ENCODE measurements at places on chromosomes 6 and 20. TPM values are rescaled to one million over a fixed set of nuclear protein-coding genes. Genes with fewer than 3 reads are reported as not detected.

- H3K27ac ChIP-seq: no peak within 1 kb of the TSS
- no peak within 1 kb of the TSS for H3K4me3 ChIP-seq
- no peak for DNase-seq
- peaks cover 5% of the 10 kb centered on the region for H3K27me3 ChIP-seq
These were observed at the start of gene GPR6 for GRCh38 chr6:109978174-109979032. Gene GPR6 (plus strand): TSS chr6:109978311. CDS start chr6:109979113, 802 bp downstream.

DNA sequence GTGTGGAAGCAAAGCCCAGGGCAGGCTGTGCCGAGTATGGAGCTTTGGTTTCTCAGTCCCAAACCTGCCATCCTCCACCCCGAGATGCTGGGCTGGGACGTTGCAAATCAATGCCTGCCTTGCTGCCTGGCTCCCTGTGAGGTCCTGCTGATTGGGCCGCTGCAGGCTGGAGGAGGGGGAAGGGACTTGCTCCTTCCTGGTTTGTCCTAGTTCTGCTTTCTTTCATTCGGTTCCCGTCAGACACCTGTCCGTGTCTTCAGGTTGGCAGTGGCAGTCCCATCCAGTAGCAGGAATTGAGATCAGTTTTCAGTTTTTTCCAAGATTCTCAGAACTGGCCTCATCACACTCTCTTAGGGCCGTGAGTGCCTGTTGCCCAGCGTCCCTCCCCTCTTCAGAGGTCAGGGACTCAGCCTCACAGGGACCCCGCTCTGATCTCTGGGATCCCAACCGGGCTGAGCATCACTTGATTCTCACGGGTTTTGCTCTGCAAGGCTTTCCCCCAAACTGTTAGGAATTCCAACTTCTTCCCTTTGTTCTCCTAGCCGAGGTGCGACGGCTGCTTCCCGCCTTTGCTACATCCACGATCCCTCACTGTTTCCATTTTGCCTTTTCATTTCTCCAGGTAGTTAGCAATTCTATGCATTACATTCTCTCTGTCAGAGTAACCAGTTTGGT, 24.2 kb upstream of the TAGAP start:
- H3K27ac ChIP-seq: no peak overlapping the region
- H3K36me3 ChIP-seq: no peaks in the 10 kb centered on the region
- DNase-seq: no peak
- H3K4me3 ChIP-seq: no peak overlapping the region
- no peaks in the 10 kb centered on the region for H3K4me1 ChIP-seq

DNA sequence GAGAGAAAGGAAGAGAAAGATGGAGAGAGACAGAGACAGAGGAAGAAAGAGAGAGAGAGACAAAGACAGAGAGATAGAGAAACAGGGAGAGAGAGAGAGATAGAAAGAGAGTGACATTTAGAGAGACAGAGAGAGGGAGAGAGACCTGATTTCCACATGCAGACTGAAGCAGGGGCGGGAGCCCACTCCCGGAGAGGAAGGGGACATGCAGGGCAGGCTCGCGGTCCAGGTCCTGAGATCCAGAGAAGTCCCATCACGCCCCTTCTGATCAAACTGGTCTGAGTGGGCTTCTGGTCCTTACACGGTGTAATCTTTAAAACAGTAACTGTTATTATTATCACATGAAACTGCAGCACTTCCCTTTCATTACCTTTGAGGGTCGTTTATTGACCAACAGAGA, 62.2 kb downstream of the PHACTR3 start:
- H3K4me1 ChIP-seq: no peaks in the 10 kb centered on the region
- no peak overlapping the region for H3K4me3 ChIP-seq
- no peak overlapping the region for H3K27ac ChIP-seq

BAG2 gene
- total RNA-seq: 30.0 TPM

GRCh38 chr6:53310771-53311585, 37.8 kb downstream of the ELOVL5 start:
- no peaks in the 10 kb centered on the region for H3K27me3 ChIP-seq
- H3K36me3 ChIP-seq: no peaks in the 10 kb centered on the region
- no peak overlapping the region for H3K4me3 ChIP-seq
- H3K27ac ChIP-seq: no peak overlapping the region
- H3K4me1 ChIP-seq: no peaks in the 10 kb centered on the region

XKR7 gene
- total RNA-seq: not detected

CST4 gene
- total RNA-seq: not detected

PTPRK gene
- 27.1 TPM for total RNA-seq

- H3K4me1 ChIP-seq: no peaks in the 10 kb centered on the region
- DNase-seq: no peak
- no peak overlapping the region for H3K4me3 ChIP-seq
- no peaks in the 10 kb centered on the region for H3K27me3 ChIP-seq
These were observed 51.4 kb downstream of the KDM1B start for GRCh38 chr6:18206591-18206990.

Data from uterus (tissue), 4 donors.